ENCODE measurements at places on chromosomes 2 and 18. TPM values are rescaled to one million over a fixed set of nuclear protein-coding genes. Genes with fewer than 3 reads are reported as not detected.

PTH2R gene
- total RNA-seq, result not detected

CPLX4 gene
- total RNA-seq, result not detected

DNA sequence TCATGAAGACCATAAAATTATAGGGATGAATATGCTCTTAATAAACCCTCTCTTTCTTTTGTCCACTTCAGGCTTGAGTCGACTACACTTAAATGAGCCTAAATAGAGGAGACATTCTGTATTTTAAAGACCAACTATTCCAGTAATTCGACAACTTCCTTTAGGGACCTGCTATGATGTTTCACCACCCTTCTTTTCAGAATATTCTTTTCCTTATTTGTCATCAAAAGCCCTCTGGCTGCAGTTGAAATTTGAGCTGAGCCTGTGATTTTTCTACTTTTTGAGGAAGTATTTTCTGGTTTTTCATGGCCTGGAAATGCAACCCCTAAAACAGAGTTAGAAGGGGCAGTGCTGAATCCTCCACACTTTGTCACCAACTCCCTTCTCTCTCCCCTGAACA lies 287.0 kb downstream of the EPHA4 start:
- DNase-seq, result no peak

DNA sequence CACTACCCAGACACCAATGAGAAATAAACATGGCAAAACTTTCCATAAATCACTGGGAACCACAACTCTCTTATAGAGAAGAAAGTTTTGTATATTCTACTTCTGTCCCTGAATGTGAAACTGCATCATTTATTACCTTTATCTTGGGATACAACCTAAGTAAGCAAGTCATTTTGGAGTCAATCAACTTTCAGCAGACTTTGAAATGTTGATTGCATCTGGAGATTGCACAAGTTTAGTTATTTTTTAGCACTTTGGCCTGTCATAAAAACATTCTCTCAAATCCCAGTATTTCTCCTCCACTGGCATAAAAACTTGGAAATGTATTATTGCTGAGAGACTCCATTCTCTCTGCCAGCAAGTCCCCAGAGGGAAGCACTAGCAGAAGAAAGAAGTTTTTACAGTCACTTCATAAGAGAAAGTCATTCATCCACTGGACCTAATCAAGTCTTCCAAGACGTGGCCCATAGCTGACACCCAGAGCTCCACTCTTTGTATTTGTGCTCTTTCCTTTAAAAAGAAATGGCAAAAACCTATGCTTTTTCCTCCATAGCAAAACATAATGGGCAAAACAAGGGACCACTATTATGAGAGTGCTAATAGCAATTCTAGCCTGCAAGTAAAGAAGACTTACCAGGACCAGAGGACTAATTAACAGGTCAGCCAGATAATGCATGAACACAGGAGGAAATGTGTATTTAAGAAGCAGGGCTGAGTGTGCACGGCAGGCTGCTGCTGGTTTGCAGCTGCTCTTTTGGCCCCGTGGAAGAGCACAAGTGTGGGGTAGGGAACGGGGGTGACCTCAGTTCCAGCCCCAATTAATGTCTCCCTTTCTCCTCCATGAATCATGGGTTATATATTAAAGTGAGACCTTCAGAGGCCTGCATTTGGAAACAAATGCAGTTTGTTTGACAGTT lies 171.5 kb downstream of the INO80D start:
- no peak for DNase-seq

GRCh38 chr2:226578879-226579278 lies 220.7 kb downstream of the IRS1 start:
- no peak for DNase-seq

Measured in CD4-positive, alpha-beta T cell (primary cell).